ENCODE measurements at places on chromosomes 12 and 14.

- DNase-seq, result no peak
These were observed 86.1 kb downstream of the BCL2L14 start for GRCh38 chr12:12156828-12157227.

DNA sequence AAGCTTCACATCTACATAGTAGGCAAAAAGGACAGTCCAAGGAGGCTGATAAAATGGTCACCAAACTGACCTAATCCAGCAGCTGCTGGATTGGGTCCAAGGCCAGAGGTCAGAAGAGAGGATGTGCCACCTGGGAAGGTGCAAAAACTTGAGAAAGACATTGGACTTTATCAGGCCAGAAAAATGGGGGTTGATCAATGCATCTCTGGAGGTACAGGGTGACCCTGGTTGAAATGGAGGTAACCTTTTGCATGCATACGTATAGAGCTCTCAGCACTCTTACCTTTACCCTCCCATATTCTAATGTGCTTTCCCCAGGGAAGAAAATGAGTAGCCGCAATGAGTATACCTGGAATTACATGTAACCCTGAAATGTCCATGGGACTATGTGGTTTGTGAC, 16.0 kb downstream of the BTG1 start:
- no peak for DNase-seq

GRCh38 chr12:128286970-128287369, 20.0 kb downstream of the TMEM132C start:
- no peak for DNase-seq

DNA sequence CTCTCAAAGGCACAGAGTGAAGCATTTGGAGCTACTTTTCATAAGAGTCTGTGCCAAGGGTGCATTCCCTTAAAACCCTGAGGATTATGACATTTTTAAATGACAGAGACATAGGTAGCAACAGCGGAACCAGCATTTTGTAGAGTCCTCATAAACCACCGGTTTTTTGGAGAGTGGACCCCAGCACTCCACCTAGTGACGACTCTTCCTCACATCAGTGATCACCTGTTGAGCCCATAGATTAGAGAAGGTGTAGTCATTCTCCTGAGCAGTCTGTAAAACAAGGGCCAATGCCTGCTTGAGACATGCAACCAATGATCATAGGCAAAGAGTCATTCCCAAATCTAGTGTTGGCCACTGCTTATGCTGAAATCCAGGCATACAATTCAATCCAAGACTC, 399.1 kb downstream of the GXYLT1 start:
- no peak for DNase-seq

GRCh38 chr12:108204117-108204987, 75.3 kb downstream of the WSCD2 start:
- DNase-seq, result no peak

DNA sequence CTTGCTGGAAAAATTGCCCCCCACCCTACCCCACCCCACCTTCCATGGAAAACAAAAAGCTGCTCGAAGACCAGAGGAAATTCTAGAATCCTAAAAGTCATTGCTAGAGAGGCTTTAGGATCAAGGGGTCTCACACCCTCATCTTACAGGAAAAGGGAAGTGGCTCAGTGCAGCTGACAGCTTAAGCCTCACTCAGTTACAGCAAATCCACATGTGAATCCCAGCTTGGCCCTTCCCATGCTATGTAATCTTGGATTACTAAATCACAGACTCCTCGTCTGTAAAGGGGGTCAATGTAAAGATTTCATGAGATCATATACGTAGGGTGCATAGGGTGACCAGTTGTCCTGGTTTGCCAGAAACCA, 25.9 kb downstream of the CMKLR1 start:
- DNase-seq, result no peak

DNA sequence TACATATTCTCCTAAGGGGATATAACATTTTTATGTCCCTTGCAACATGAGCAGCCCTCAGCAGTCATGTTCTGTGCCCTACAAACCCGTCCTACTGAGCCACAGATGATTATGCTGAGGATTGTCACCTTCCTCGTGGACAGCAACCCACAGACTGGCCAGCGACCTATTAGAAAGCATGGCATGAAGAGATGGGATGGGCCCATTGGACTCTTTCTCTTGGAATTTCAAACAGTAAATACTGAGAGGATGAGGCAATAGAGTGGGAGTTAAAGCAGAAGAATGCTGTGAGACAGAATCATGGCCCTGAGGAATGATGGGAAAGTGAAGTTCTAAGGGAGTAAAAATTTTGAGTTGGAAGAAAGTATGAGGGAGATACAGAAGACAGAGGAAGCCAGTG, 149.9 kb upstream of the BTG1 start:
- no peak for DNase-seq

Data from activated naive CD4-positive, alpha-beta T cell (primary cell).